Upper lobe of left lung (tissue), 6 donors: ENCODE measurements at places on chromosomes 7 and 10. TPM values are rescaled to one million over a fixed set of nuclear protein-coding genes. Genes with fewer than 3 reads are reported as not detected.

DNA sequence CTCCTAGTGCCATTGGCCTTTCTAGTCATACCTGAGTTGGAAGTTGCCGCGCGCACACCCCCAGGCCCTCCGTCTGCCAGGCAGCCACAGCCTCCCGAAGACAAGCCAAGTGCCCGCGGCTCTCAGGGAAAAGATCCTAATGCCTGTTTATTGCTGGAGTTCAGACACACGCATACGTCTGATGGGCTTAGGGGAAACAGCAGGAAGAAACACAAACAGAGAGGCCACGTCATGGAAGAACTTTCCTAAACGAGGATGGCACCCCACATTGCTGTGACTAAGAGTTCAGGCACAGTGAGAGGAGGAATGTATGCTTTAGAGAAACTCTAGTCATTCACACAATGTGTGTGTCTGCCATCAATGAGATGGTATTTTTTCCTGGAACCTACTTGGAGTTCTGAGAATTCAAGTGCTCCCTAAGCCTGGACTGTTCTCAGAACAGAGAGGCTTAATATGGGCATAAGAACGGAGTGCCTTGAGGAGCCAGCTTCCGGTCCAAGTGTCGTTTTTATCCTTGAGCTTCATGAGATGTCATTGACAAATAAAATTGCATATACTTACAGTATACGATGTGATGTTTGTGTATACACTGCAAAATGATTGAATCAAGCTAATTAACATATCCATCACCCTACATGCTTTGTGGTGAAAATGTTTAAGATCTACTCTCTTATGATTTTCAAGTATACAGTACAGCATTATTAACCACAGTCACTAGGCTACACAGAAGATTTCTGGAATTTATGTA is 11.6 kb upstream of the RBP3 start:
- DNase-seq = no peak
- no peaks in the 10 kb centered on the region for H3K4me1 ChIP-seq
- no peaks in the 10 kb centered on the region for H3K36me3 ChIP-seq
- H3K4me3 ChIP-seq = no peak overlapping the region
- no peak overlapping the region for H3K27ac ChIP-seq

DNA sequence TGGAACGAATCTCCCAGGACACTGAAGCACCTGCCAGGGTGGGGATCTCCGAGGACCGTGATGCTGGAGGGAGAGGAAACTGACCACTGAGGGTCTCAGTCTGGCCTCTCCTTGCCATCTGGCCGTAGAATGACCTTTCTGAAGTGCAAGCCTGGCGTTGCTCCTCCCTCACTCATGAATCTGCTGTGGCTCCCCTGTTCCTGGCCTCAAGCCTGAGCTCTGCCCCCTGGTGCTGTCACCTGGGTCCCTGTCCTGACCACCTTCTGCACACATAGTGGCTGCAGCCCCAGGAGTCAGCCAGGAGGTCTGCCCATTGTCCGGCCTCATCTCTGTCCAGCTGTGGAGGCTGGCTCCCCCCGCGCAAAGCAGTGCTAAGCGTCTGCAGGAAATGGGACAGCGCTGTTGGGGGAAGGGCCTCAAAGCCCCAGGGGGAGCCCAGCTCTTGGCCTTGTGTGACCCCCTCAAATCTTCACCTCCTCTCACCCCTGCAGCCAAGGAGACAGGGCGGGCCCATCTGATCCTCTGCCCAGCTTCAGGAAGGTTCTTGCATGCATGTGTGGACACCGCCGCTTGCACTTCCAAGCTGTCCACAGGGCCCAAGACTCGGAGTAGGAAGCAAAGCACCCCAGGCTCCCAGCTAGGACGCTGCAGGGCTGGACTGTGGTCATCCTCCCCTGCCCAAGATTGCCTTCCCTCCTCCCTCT is 65.7 kb downstream of the MYL10 start:
- H3K36me3 ChIP-seq = no peaks in the 10 kb centered on the region

DNA sequence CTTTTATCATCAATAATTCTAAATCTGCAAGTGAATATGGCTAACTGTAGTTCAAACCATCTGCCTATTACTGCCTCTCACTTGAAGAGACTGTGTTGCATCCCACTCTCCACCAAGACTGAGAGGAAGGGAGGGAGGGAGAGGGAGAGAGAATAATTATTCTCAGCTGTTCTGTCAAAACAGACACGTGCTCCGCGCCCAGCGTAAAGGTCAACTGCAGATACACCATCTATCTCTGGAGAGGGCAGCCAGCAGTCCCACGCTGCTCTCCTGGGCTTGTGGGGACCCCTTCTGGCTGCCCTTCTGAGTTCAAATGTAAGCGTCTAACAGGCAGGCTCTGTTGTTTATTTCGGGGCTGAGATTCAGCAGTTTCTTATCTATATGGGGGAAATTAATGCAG is 625.5 kb upstream of the GALNT17 start:
- H3K36me3 ChIP-seq = no peaks in the 10 kb centered on the region
- no peaks in the 10 kb centered on the region for H3K27me3 ChIP-seq
- no peak overlapping the region for H3K27ac ChIP-seq
- no peak for DNase-seq

DNA sequence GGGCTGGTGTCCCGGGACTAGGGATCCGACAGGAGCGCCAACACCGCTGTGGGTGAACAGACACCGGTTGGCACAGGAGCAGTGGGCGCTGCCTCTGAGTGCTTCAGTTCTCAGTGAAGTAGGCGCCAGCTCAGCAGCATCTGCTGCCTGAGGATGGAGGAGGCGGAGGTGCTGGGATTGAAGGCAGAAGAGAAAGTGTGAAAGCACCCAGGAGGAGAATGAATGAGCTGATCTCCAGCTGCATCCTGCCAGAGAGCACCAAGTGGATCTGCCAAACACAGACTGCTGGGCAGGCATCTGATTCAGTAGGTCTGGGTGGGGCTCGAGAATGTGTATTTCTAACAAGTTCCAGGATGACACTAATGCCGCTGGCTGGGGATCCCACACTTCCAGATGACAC is 74.5 kb downstream of the LANCL2 start:
- no peak overlapping the region for H3K4me3 ChIP-seq
- no peaks in the 10 kb centered on the region for H3K4me1 ChIP-seq
- DNase-seq = no peak
- no peaks in the 10 kb centered on the region for H3K36me3 ChIP-seq
- no peaks in the 10 kb centered on the region for H3K27me3 ChIP-seq
- no peak overlapping the region for H3K27ac ChIP-seq

- H3K4me3 ChIP-seq = no peak overlapping the region
- no peak overlapping the region for H3K27ac ChIP-seq
- no peaks in the 10 kb centered on the region for H3K36me3 ChIP-seq
- no peak for DNase-seq
- no peaks in the 10 kb centered on the region for H3K27me3 ChIP-seq
These were observed 1.2 kb upstream of the OR6V1 start for GRCh38 chr7:143050931-143051330.

- no peaks in the 10 kb centered on the region for H3K27me3 ChIP-seq
- no peak overlapping the region for H3K27ac ChIP-seq
- no peak for DNase-seq
These were observed 560.0 kb upstream of the KCND2 start for GRCh38 chr7:119712886-119713462.

DNA sequence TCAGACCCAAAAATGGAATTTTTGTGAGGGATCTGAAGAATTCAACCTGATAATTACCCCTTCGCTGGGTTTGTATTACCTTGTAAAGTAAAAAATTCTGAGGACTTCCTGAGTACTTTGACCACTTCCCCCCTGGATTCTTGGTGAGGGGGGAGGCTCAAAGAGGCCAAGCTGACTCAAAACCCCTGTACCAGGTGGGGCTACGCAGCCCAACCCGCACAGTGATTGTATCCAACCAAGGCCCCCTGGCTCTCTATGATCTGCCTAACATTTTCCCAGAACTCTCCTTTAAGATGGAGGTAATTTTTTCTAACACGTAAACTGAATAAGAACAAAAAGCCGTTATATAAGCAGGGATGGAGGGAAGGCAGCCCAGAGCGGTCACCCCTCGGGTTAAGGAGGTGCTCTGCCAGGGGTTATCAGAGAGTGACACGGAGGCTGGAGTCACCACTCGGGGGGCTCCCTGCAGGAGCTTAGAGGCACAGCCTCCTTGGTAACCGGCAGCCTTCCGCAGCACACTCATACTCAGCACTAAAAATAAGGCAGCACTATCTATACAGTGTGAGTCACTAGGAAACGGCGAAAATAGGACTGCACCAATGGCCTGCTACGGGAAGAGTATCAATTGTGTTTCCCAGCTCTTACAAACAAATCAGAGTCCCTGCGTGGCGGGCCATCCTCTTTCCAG is 255.4 kb downstream of the ELMO1 start:
- no peaks in the 10 kb centered on the region for H3K36me3 ChIP-seq
- no peak overlapping the region for H3K27ac ChIP-seq
- no peak overlapping the region for H3K4me3 ChIP-seq
- DNase-seq = no peak

DNA sequence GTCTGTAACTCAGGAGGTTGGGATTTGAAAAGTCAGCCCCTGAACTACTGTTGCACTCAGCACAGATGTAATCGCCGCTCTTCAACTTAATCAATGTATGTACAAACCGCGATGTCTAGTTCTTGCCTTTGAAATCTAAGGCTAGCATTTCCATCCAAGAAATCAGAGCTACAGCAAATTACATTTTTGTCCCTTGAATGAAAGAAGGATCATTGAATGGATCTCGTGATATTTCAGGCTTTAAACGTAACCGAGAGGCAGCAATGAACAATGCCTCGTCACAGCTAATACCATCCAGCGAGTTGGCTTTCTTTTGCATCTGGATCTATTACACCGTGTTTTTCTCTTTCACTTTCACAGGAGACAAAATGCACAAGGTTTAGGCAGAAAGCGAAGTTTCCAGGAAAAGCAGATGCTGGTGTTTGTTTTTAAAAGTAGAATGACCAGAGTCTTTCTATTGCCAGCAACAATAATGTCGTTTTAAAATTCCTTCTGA is 5.5 kb downstream of the SKIDA1 start:
- peaks cover 50% of the 10 kb centered on the region for H3K4me1 ChIP-seq
- H3K4me3 ChIP-seq = peak overlapping the region; percentile 53
- H3K27ac ChIP-seq = peak overlapping the region; percentile 80
- H3K27me3 ChIP-seq = peaks cover 12% of the 10 kb centered on the region
- DNase-seq = no peak

DNA sequence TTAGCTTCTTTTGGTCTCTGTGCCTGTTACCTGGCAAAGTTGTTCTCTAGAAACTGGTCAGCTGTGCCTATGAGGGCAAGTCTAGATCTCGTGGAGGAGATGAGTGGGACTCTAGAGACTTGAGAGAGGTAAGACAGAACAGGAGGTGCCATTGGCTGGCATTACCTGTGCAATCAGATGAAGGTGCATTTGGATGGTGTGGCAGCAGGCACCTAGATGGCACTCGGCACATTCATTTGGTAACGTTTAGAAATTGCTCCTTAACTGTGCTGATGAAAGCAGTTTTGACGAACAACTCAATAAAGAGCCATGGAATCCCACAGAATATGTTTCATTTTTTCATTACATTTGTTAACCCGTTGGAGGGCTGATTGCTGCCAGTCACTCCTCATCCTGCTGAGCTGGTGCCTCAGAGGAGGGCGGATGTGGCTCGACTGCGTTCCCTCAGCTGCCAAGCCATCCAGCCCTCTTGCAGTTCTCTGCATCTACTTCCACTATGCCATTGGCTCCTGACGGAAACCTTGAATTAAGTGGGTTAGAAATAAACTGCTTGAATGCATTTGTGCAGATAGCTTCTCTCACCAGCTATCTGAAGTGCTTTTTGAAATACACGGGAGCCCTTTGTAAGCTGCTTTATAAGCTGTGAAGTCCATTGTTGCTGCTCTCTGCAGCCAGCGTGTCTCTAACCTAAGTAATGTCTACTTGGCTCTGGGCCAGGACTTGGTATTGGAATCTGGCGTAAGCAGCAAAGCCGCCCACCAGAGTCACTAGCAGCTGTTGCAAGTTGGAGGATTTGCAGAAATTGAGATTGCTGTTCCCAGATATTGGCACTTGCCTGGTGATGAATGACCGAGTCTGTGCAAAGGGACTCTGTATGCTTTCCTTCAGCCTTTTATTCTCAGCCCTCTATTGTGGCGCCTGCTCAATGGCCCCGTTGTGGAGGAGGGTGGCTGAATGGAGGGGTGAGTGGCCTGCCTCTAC is 87.4 kb downstream of the LRRC4 start:
- H3K27me3 ChIP-seq = no peaks in the 10 kb centered on the region
- no peak overlapping the region for H3K4me3 ChIP-seq
- DNase-seq = peak; percentile 22
- H3K27ac ChIP-seq = no peak overlapping the region

GRCh38 chr10:83915801-83916200 is 223.5 kb upstream of the GHITM start:
- no peak overlapping the region for H3K27ac ChIP-seq
- DNase-seq = no peak

- H3K4me3 ChIP-seq = no peak overlapping the region
- H3K27me3 ChIP-seq = no peaks in the 10 kb centered on the region
- no peak overlapping the region for H3K27ac ChIP-seq
- no peaks in the 10 kb centered on the region for H3K4me1 ChIP-seq
These were observed 24.0 kb downstream of the HOXA1 start for GRCh38 chr7:27071622-27072390.

GRCh38 chr10:35127289-35127891 is 744 bp downstream of the CREM start:
- no peaks in the 10 kb centered on the region for H3K27me3 ChIP-seq
- H3K4me1 ChIP-seq = peaks cover 24% of the 10 kb centered on the region

- H3K36me3 ChIP-seq = no peaks in the 10 kb centered on the region
- H3K4me1 ChIP-seq = no peaks in the 10 kb centered on the region
- H3K27me3 ChIP-seq = no peaks in the 10 kb centered on the region
- DNase-seq = no peak
- no peak overlapping the region for H3K4me3 ChIP-seq
These were observed 500.2 kb upstream of the GALNT17 start for GRCh38 chr7:70631718-70632117.

GRCh38 chr7:93920496-93921182 is 896 bp upstream of the GNG11 start:
- no peaks in the 10 kb centered on the region for H3K36me3 ChIP-seq
- DNase-seq = no peak
- H3K27me3 ChIP-seq = no peaks in the 10 kb centered on the region
- peaks cover 8% of the 10 kb centered on the region for H3K4me1 ChIP-seq
- no peak overlapping the region for H3K4me3 ChIP-seq
- H3K27ac ChIP-seq = peak overlapping the region; percentile 8

The SEC31B gene
- 7.9 TPM for total RNA-seq

The POLR2J2 gene
- 2.1 TPM for total RNA-seq

The GRM3 gene
- total RNA-seq = not detected

The FOXI2 gene
- total RNA-seq = not detected

The LLCFC1 gene
- not detected for total RNA-seq

The SFTPA1 gene
- 7,447 TPM for total RNA-seq

The SEMA3D gene
- total RNA-seq = 2.4 TPM
